Panc1 (cell line): ENCODE measurements at places on chromosomes 4 and X. TPM values are rescaled to one million over a fixed set of nuclear protein-coding genes. Genes with fewer than 3 reads are reported as not detected.

- H3K27ac ChIP-seq, result no peak overlapping the region
- no peaks in the 10 kb centered on the region; the same call in 1 of the 2 replicates for H3K4me1 ChIP-seq
- no peak for DNase-seq
- no peaks in the 10 kb centered on the region for H3K36me3 ChIP-seq
- H3K27me3 ChIP-seq, result no peaks in the 10 kb centered on the region
Measured at GRCh38 chr4:1572010-1572385, 112.1 kb downstream of the FAM53A start.

- H3K36me3 ChIP-seq, result no peaks in the 10 kb centered on the region
- no peak overlapping the region for H3K4me3 ChIP-seq
- no peak for DNase-seq
Measured at GRCh38 chrX:34563804-34564203, 93.3 kb downstream of the TMEM47 start.

DNA sequence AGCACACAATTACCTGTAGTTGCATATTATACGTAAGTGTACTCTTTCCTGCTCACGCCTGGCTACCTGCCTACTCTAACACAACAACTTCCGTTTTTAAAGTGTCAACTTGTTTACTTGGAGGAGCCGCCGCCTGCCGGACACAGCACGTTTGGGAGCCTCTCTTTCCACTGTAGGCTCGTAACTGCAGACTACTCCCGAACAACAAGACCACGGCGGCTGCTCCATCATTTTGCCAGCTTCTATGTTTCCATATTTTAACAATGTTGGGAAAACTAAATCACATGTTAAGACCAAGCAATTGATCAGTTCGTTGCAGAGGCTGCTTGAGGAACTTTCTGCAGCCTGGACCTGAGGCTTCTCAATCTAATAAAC is 841 bp downstream of the MTNR1A start:
- no peaks in the 10 kb centered on the region for H3K4me1 ChIP-seq
- peak overlapping the region; percentile 52 for H3K4me3 ChIP-seq
- peaks cover 4% of the 10 kb centered on the region for H3K27me3 ChIP-seq
- no peak for DNase-seq
- H3K27ac ChIP-seq, result no peak overlapping the region
- no peaks in the 10 kb centered on the region for H3K36me3 ChIP-seq

GRCh38 chr4:148793221-148793620 is 351.0 kb upstream of the NR3C2 start:
- no peak overlapping the region for H3K27ac ChIP-seq
- DNase-seq, result no peak
- H3K4me1 ChIP-seq, result no peaks in the 10 kb centered on the region
- H3K36me3 ChIP-seq, result no peaks in the 10 kb centered on the region

- H3K27me3 ChIP-seq, result no peaks in the 10 kb centered on the region
- no peaks in the 10 kb centered on the region for H3K4me1 ChIP-seq
- no peak for DNase-seq
- peak overlapping the region; percentile 57 for H3K4me3 ChIP-seq
Measured at GRCh38 chrX:12790885-12791256, 341 bp upstream of the PRPS2 start.

- no peak overlapping the region for H3K4me3 ChIP-seq
- DNase-seq, result no peak
- H3K4me1 ChIP-seq, result no peaks in the 10 kb centered on the region
- H3K36me3 ChIP-seq, result no peaks in the 10 kb centered on the region
Measured at GRCh38 chr4:138299881-138300280, 57.7 kb upstream of the SLC7A11 start.

GRCh38 chr4:20311856-20312255 is 60.2 kb downstream of the SLIT2 start:
- H3K4me3 ChIP-seq, result no peak overlapping the region
- no peaks in the 10 kb centered on the region for H3K27me3 ChIP-seq
- no peaks in the 10 kb centered on the region for H3K4me1 ChIP-seq
- DNase-seq, result no peak
- no peak overlapping the region for H3K27ac ChIP-seq
- no peaks in the 10 kb centered on the region for H3K36me3 ChIP-seq

GRCh38 chrX:23737413-23737812 is 5.7 kb downstream of the ACOT9 start:
- H3K27ac ChIP-seq, result no peak overlapping the region
- H3K36me3 ChIP-seq, result peaks cover 4% of the 10 kb centered on the region
- no peaks in the 10 kb centered on the region for H3K27me3 ChIP-seq

GRCh38 chr4:15425520-15425919 is 2.3 kb upstream of the C1QTNF7 start:
- H3K4me3 ChIP-seq, result no peak overlapping the region
- no peak for DNase-seq
- no peaks in the 10 kb centered on the region for H3K36me3 ChIP-seq
- H3K27me3 ChIP-seq, result no peaks in the 10 kb centered on the region

GRCh38 chrX:105653891-105654290 is 168.4 kb upstream of the NRK start:
- H3K36me3 ChIP-seq, result no peaks in the 10 kb centered on the region
- no peak overlapping the region for H3K27ac ChIP-seq
- no peak overlapping the region for H3K4me3 ChIP-seq
- no peak for DNase-seq
- H3K4me1 ChIP-seq, result no peaks in the 10 kb centered on the region

DNA sequence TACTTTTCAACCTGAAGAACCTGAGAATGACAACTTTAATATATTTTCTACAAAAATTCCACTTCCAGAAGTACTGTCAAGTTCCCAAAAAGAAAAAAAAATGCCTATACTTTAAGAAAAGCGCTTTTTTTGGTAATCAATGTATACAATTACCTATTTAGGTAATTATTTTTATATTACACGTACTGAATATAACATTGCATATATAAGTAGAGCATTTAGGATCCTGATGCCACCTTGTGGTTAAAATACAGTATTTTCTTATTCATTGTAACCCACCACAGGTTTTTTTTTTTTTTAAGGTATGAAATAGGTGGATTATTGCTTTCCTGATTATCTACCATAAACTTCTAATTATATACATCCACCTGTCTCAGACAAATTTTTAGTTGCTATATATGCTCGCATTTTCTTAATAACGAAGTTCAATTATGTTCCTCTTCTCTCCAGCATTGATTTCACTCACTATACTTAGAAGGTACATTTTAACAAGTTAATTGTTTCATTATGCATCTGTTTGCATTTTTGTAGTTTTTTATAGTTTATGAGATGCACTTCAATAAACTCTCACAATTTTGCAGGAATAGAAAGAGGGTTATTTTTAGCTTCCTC is 5.2 kb downstream of the MAP9 start:
- H3K27ac ChIP-seq, result no peak overlapping the region
- no peak overlapping the region for H3K4me3 ChIP-seq
- no peaks in the 10 kb centered on the region for H3K27me3 ChIP-seq
- H3K4me1 ChIP-seq, result no peaks in the 10 kb centered on the region; the same call in 1 of the 2 replicates

Gene FHIP1A
- total RNA-seq, result 0.39 TPM

Gene CTBP1
- 157 TPM for total RNA-seq

Gene ZNF157
- not detected for total RNA-seq
